ENCODE measurements at places on chromosomes 16 and 17. TPM values are rescaled to one million over a fixed set of nuclear protein-coding genes. Genes with fewer than 3 reads are reported as not detected.
A peak's percentile ranks its signal among the peaks of the same experiment; 100 is the strongest.

GRCh38 chr17:732902-733720, 715 bp downstream of the TLCD3A start:
- peak overlapping the region; percentile 80 for H3K4me3 ChIP-seq
- H3K27ac ChIP-seq, result peak overlapping the region; percentile 87
- no peak for DNase-seq
- peaks cover 48% of the 10 kb centered on the region for H3K4me1 ChIP-seq

- no peaks in the 10 kb centered on the region for H3K4me1 ChIP-seq
- no peak for DNase-seq
- no peak overlapping the region for H3K27ac ChIP-seq
- H3K27me3 ChIP-seq, result no peaks in the 10 kb centered on the region
- no peaks in the 10 kb centered on the region for H3K36me3 ChIP-seq
Measured at GRCh38 chr17:16926571-16927451, 45.1 kb downstream of the TNFRSF13B start.

DNA sequence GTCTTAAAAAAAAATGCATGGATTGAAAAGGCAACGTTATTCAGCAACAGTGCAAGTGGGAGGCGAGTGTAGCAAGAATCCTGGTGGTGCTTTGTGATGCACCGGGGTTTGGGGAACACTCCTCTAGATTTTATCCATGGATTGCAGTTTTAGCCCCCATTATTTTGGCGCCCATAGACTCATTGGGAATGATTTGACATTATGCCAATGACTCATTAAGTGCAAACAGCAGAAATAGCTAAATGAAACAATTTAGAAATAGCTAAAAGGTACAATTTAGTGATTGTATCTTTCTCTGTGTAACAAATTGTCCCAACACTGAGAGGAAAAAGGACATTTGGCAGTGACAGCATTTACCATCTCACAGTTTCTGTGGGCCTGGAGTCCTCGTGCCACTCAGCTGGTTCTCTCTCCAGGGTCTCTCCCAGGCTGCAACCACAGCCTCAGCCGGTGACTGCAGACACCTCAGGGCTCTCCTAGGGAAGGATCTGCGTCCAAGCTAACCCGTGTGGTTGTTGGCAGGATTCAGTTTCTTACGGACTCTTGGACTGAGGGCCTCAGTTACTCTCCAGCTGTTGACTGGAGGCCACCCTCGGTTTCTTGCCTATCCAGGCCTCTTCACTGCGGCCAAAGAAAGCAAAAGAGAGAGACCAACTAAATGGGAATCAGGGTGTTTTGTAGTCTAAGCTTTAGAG, 398.7 kb downstream of the SNX29 start:
- no peak overlapping the region for H3K4me3 ChIP-seq
- no peak for DNase-seq
- H3K4me1 ChIP-seq, result peaks cover 15% of the 10 kb centered on the region
- H3K36me3 ChIP-seq, result no peaks in the 10 kb centered on the region

- no peaks in the 10 kb centered on the region for H3K36me3 ChIP-seq
- H3K4me1 ChIP-seq, result peaks cover 19% of the 10 kb centered on the region
- DNase-seq, result no peak
Measured at GRCh38 chr17:42759982-42760651, 910 bp upstream of the RAMP2 start.

DNA sequence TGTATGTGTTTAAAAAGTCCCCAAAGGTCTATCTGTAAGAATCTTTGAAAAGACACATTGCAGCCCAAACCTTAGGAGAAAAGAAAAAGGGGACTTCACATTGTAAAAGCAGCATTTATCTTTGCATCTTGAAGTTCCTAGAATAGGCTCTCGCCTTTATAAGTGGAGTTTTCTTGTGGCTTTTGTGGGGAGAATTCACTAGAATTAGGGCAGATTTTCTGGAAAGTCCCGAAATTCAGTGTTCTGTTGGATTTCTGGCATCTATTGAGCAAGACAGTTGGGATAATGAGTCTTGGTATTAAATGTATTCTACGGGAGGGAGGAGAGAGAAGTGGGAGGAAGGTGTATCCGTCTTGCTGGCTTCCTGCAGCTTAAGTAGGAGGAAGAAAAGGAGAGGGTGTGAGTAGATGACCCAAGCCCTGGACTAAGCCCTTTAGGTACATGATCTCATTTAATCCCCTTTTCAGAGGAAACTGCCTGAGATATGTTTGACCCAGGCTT, 62.6 kb downstream of the PRKCA start:
- H3K27ac ChIP-seq, result no peak overlapping the region
- DNase-seq, result no peak
- H3K4me1 ChIP-seq, result peaks cover 11% of the 10 kb centered on the region
- no peaks in the 10 kb centered on the region for H3K36me3 ChIP-seq
- H3K4me3 ChIP-seq, result no peak overlapping the region
- no peaks in the 10 kb centered on the region for H3K27me3 ChIP-seq

- peak overlapping the region; percentile 81 for H3K4me3 ChIP-seq
- H3K27me3 ChIP-seq, result no peaks in the 10 kb centered on the region
- DNase-seq, result peak; percentile 95
- H3K4me1 ChIP-seq, result peaks cover 32% of the 10 kb centered on the region
Measured at GRCh38 chr16:30377050-30377811, 2.6 kb downstream of the MYL11 start.

DNA sequence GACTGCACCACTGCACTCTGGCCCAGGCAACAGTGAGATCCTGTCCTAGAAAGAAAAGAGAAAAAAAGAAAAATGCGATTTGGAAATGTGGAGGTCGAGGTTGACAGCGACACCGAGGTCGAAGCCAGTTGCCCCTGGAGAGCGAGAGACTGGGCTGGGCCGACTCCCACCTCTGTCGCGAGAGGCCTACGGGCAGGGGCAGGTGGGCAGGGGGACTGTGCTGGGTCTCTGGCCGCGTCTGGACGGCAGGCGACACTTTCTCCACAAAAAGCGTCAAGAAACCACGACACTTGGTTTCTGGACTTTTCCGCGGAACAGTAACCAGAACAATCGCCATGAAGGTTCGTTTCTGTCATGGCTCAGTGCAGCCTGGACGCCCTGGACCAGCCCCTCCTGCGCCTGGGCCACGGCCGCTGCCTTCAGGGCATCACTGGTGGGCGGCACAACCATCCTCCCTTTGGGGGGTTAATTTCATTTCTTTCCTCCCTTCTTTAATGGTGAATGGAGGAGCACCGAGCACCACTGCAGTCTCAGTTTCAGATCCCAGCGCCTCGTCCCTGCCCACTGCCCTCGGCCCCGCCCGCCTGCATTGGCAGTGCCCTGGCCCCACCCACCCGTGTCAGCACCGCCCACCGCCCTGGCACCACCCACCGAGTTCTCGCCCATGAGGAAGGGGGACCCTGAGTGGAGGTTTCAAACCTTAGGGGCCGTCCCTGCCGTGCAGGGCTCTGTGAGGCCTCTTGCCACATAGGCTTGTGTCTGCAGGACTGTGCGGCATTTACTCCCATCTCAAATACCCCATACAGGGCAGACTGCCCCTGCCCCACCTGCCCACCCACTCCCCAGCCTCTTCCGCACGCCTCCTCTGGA, 18.5 kb upstream of the CDH15 start:
- H3K4me1 ChIP-seq, result peaks cover 37% of the 10 kb centered on the region
- no peaks in the 10 kb centered on the region for H3K27me3 ChIP-seq
- H3K27ac ChIP-seq, result no peak overlapping the region
- H3K36me3 ChIP-seq, result no peaks in the 10 kb centered on the region
- DNase-seq, result no peak

- no peak for DNase-seq
- H3K4me3 ChIP-seq, result peak overlapping the region; percentile 71
- H3K27ac ChIP-seq, result peak overlapping the region; percentile 91
- no peaks in the 10 kb centered on the region for H3K36me3 ChIP-seq
- peaks cover 43% of the 10 kb centered on the region for H3K4me1 ChIP-seq
Measured at GRCh38 chr17:29567304-29567553, 392 bp upstream of the ABHD15 start.

GRCh38 chr16:81551821-81552304, 107.3 kb downstream of the CMIP start:
- H3K4me3 ChIP-seq, result no peak overlapping the region
- peak overlapping the region; percentile 72 for H3K27ac ChIP-seq
- H3K4me1 ChIP-seq, result peaks cover 36% of the 10 kb centered on the region

GRCh38 chr17:64281962-64282752, 19.1 kb upstream of the TEX2 start:
- H3K27ac ChIP-seq, result no peak overlapping the region
- H3K27me3 ChIP-seq, result no peaks in the 10 kb centered on the region
- H3K36me3 ChIP-seq, result no peaks in the 10 kb centered on the region
- peaks cover 13% of the 10 kb centered on the region for H3K4me1 ChIP-seq

GRCh38 chr16:57614536-57614935, 13.9 kb upstream of the ADGRG1 start:
- no peaks in the 10 kb centered on the region for H3K27me3 ChIP-seq
- peaks cover 9% of the 10 kb centered on the region for H3K4me1 ChIP-seq
- no peaks in the 10 kb centered on the region for H3K36me3 ChIP-seq
- DNase-seq, result no peak
- H3K4me3 ChIP-seq, result no peak overlapping the region
- no peak overlapping the region for H3K27ac ChIP-seq

- H3K27ac ChIP-seq, result peak overlapping the region; percentile 91
- DNase-seq, result no peak
- H3K27me3 ChIP-seq, result no peaks in the 10 kb centered on the region
Measured at GRCh38 chr17:19003543-19004420, 782 bp downstream of the FAM83G start.

- H3K4me1 ChIP-seq, result no peaks in the 10 kb centered on the region
- no peaks in the 10 kb centered on the region for H3K27me3 ChIP-seq
- DNase-seq, result no peak
- no peaks in the 10 kb centered on the region for H3K36me3 ChIP-seq
- H3K4me3 ChIP-seq, result no peak within 1 kb of the TSS
- no peak within 1 kb of the TSS for H3K27ac ChIP-seq
Measured at GRCh38 chr17:74545843-74546230, at the start of gene CD300C. Gene CD300C (minus strand): TSS chr17:74546115. CDS start chr17:74545782, 333 bp downstream.

DNA sequence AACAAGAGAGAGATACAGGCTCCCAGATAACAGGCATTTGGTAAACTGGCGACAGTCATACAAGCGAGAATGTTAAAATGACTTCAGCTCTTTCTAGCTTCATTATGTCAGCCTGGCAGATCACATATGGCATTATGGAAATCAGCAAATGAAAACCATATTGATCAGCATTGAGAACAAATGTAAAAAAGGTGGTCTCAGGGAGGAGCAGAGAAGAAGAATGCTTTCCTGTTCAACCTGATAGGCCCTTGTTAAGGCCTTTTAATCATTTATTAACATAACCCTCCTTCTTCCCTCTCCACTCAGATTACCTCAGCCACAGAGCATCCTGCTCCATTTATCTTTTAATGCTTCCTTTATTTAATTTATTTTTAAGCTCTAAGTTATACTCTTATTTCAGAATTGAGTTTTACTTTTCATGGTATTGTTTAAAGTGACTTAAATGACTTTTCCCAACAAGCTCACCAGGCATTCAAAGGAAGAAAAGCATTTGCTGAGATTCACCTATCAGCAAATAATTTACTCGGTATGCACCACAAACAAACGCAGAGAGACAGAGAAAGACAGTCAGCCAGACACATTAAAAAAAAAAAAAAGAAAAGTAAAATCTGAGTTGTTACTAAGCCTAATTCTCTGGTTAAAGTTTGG, 243.9 kb upstream of the TBX2 start:
- H3K27ac ChIP-seq, result no peak overlapping the region
- no peak overlapping the region for H3K4me3 ChIP-seq
- H3K4me1 ChIP-seq, result peaks cover 13% of the 10 kb centered on the region
- H3K27me3 ChIP-seq, result no peaks in the 10 kb centered on the region
- DNase-seq, result no peak

DNA sequence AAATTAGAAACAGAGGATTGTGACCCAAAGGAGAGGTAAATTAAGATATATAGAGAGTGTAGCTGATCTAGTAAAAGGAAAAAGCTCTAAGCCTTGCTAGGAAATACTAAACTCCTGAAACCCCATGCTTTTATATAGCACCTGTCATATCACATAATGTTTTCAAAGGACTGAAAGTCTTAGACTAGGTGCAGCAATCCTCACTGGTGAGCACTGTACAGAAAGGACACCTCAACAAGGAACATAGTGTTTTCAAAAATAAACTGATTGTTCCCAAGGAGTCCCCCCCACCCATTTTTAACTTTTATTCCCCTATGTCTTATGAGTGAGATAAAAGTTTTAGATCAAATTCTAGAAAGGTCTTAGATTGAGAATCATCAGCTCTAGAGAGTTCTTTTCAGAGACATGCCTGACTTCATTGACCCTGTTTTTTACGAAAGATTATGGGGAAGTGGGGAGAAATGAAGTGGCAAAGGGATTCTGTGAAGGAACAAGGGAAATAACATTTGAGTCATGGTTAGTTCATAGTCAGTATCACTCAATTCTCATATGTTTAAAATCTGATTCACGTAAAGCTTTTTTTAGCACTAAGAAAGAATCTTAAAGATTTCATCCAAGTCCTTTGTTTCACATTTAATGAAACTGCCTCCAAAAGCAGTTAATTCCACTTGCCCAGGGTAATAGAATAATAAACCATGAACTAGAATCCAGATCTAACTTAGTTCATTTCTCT, 166.4 kb downstream of the CYB561 start:
- H3K36me3 ChIP-seq, result no peaks in the 10 kb centered on the region
- H3K27ac ChIP-seq, result no peak overlapping the region
- no peak overlapping the region for H3K4me3 ChIP-seq
- H3K4me1 ChIP-seq, result no peaks in the 10 kb centered on the region
- no peak for DNase-seq
- H3K27me3 ChIP-seq, result no peaks in the 10 kb centered on the region

DNA sequence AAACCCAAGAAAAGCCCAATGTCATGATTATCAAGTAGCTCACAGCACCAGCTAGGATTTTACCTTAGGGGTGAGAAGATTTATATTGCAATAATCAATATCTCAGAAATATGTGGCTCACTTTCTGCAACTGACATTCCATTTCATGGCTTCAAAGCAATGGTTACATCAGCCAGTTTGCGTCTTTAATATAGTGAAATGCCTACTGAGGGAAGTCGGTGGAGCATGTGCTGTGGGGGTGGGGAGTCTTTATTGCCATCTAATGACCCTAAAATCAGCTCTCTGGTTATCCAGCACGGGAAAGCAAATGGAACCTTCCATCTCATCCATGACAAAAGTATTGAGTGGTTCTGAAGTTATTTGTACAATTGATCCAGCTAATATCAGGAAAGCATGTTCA, 395.5 kb downstream of the CA10 start:
- no peaks in the 10 kb centered on the region for H3K36me3 ChIP-seq
- H3K4me3 ChIP-seq, result no peak overlapping the region
- H3K4me1 ChIP-seq, result no peaks in the 10 kb centered on the region
- DNase-seq, result no peak

LASP1 gene
- total RNA-seq, result 69.0 TPM

SMPD3 gene
- total RNA-seq, result 3.4 TPM

SLC5A10 gene
- total RNA-seq, result not detected

PARN gene
- 39.3 TPM for total RNA-seq

CLEC10A gene
- total RNA-seq, result 3.7 TPM

TEX14 gene
- total RNA-seq, result not detected

MLX gene
- 33.9 TPM for total RNA-seq

FOXF1 gene
- 26.0 TPM for total RNA-seq

Measured in vagina (tissue), 2 donors.